Omental fat pad (tissue), 4 donors: ENCODE measurements at places on chromosomes 7 and 10.

DNA sequence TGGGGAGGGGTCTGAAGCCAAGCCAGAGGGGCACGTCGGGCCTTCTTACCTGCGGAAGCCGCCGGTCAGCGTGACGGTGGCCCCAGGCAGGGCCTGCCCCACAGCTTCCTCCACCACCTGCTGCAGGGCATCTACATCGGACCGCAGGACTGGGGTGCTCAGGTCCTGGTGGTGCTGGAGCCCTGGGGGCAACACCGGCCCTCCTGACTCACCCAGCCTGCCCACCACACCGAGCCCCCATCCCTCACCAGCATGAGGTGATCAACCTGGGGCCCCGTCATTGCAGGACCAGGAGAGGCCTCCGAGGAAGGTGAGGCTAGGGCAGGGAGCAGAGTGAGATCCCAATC, 8.0 kb downstream of the POLM start:
- no peak for DNase-seq

DNA sequence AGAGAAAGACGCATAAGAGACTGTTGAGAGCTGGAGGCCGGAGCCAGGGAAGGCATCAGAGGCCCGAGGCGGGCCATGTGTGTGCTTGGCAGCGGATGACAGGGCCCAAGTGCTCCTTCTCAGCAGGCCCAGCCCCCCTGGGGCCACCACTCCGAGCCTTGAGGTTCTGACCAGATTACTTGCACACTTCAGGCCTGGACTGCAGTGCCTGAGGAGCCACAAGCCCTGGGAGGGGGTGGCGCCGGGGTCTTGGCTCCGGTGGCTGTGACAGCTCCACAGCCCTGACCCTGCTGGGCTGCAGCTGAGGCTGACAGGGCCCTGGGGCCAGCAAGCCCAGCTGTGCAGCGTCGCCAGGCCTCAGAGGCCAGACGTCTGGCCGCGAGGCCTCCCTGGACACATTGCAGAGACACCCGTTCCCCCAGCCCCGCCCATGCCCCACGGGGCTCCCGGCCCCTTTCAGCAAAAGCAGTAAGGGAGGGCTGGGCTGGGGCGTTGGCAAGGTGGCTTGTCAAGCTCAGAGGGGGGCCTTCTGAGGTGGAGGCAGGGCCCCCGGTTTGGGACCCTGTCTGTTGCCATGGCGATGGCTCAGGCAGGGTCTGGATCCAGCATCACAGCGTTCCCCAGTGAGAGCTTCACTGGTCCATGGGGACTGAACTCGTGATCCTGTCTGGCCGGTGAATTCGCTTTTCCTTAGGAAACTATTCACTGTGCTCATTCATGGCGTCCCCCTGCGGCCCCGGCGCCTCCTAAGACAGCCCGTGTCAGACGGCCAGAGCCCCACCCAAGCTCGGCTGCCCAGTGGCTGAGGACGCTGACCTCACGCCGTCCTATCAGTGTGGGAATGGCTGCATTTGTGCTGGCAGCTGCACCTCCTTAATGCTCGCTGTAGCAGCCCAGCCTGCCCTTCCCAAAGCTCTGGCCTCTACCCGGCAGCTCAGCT, 5.7 kb downstream of the ELN start:
- no peak for DNase-seq

DNA sequence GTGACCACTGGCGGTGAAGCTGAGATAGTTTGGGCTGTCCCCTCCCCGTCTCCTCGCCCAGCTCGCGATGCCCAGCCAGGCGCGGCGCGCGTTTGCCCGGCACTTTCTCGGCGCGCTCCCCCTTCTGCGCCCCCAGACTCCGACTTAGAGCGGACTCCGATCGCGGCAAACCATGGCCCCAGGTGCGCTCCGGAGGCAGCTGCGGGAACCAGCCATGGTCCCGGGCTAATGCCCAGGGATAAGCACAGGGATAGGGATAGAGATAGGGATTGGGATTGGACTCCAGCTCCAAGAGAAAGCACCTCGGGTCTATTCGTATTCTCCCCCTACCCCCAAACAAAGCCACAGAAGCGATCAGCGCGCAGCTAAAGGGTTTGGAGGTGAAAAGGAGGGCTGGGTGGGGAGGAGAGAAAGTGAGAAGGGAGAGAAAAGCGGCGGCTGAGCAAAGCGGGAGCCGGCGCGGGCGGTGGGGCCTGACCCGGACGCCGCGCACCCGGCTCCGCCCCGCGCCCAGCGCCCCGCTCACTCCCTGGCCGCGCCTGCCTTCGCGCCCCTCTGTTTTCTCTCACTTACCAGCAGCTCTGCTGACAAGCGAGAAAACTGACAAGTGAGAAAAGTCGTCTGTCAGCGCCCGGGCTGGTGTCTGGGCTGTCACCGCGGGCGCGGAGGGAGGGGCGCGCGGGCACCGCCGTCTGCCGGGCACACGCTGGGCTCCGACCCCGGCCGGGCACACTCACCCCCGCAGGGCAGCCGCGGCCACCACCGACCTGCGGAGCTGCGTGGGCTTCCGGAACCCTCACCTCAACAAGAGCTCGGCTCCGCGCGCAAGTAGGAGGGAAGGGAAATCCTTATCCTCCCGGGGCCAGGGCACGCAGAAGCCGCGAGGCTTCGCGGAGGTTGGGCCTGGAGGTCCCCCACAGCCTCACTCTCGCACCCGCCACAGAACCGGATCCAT, at the start of gene PDE1C:
Gene PDE1C (minus strand): TSS at position 2 of the 955 bp plus-strand sequence.
- DNase-seq = no peak

DNA sequence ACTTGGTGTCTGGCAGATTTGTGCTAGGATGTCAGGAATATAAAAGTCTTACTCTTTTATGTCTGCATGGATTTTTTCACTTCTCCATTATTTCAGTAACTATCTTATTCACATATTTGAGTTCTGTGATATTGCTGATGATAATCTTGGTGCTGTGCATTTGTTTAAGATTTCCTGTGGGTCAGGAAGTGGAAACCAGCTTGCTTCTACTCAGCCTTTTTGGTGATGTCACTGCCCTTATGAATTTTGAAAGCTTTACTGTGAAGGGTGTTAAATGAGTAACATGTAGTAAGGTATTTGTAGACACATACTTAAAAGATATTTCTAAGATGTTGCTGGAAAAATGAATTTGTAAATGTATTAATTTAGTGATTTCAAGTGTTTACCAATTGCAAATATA, 69.5 kb upstream of the VOPP1 start:
- DNase-seq = no peak

- DNase-seq = no peak
These were observed 35.9 kb downstream of the CCDC3 start for GRCh38 chr10:12965571-12965970.

- DNase-seq = no peak
These were observed 5.6 kb downstream of the NUB1 start for GRCh38 chr7:151347200-151347599.

- no peak for DNase-seq
These were observed 154.1 kb downstream of the USP6NL start for GRCh38 chr10:11457336-11457735.

DNA sequence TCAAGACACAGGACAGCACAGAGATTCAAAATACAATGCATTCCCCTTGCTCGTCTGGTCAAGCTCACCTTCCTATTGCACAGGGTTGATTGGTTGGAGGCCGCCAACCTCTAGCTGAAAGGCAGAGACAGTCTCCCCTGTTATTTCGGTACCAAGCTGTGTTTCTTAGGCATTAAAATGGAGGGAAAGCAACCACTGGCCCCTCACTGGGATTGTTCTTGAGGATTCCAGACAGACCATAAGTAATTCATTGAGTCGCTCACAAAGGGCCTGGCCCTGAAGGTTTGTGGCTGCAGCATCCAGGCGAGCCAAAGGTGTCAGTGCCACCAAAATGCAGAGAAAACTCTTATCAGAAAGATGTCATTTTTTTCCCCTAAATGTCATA, 81.2 kb downstream of the PARP12 start:
- DNase-seq = no peak

DNA sequence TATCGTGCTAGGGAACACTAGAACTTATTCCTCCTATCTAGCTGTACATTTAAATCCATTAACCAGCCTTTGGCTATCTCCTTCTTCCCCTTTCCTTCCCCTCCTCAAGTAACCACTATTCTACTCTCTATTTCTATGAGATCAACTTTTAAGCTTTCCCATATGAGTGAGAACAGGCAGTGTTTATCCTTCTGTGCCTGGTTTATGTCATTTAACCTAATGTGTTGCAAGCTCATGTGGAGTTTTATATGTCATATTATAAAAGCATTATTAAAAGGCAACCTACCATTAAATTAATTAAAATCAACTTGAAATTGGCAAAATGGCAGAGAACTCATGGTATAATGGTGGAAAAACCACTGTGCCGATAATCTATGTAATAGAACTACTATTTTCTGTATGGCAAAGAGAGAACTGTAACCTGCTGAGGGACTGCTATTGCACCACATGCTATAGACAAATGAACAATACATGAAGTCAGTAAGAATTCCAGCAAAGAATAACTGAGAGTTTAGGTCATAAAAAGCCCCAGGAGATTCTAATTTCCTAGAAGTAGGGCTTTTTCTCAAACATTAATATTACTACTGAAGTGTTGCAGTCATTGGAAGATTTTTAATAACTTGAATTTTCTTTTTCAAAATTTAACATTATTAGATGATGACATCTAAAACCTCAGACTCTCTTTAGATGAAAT, 81.8 kb downstream of the LRRN3 start:
- no peak for DNase-seq

DNA sequence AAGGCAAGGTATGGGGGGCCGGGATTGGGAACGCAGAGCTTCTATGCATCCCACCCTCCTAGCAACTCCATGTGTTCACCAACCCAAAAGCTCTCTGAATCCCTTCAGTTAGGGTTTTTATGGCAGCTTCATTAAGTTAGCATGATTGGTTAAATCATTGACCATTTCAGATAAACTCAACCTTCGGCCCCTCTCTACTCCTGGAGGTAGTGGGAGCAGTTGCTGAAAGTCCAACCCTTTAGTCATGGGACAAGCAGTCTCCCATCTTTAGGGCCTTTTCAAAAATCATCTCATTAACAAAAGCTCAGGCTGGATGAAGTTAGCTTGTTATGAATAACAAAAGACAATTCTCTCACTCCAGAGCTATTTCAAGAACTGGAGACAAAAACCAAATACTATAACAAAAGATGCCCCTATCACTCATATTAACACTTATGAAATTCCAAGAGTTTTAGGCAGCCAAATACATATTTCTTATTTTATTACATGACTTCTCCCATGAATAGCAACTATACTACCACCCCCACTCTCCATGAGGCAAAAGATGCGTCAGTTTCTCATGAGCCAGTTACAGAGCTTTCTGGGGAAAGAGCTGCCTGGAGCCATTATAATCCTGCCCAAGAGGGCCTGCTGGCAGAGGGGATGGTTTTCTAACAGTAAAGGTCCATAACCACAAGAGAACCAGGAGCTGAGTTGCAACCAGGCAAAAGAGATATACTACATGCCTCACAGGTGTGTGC, 44.6 kb downstream of the SLC16A12 start:
- DNase-seq = no peak

DNA sequence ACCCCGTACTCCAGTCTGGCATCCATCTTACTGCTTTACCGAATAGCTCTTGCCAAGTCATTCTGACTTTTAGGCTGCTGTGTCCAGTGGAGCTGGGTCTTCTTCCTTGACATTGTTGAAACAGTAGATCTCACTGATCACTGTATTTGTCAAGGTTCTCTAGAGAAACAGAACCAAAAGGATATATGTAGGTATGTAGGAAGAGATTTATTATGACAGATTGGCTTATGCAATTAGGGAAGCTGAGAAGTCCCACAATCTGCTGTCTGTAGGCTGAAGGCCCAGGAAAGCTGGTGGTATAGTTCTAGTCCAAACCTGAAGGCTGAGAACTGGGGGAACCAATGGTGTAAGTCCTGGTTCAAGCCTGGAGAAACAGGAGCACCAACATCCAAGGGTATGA, 12.1 kb upstream of the PRRT4 start:
- DNase-seq = no peak

DNA sequence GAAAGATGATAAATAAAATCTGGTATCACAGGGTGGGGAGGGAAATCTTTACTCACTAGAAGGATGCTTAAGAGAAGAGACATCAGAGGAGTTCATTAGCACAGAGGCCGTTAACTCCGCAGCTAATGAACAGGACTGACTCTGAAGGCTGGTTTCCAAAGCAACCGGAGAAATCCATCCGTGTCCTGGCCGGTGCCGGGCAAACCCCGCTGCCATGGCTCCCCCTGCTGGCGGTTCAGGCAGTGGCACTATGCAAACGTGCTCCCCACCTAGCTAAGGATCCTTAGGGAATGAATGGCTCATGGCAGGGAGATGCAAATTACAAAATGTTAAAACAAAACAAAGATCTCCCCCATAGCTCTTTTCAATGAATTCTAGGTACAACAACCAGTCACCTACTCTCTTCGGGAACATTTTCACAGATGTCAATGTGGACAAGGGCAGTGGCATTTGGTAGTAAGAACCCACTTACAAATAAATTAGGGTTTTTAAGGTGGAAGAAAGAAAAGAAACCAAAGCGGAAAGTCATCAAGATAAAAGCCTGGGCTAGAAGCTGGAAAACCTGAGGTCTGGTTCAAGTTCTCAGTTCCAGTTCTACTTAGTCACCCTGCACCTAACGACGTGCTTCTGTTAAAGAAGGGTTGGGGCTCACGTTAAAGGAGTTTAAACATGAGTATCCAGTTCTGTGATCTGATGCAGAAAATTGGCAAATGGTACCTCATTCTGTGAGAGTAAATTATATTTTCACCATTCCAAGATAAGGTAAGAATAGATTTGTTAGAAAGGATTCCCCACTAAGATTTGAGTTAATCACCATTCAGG, 138.2 kb downstream of the SVIL start:
- peak; percentile 55 for DNase-seq

DNA sequence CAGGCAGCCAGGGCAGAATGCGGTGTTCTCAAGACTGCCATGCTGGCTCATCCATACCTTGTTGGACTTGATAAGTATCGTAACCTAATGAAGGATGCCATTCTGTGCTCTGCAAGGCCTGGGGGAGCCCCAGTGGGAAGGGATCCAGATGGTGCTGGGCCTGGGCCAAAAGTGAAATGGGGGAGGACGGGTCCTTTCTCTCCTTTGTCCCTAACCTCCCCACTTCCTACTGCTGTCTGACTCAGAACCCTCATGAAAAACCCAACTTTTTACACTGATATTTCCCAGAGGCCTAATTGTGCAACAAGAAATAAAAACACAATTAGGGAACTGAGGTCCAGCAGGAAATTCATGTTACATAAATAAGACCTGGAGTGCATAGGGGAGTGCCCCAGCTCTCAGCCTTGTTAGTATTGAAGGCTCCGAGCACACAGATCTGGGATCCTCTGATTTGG, 193.7 kb upstream of the SVIL start:
- no peak for DNase-seq

GRCh38 chr7:93475811-93476210, 98.7 kb downstream of the CALCR start:
- DNase-seq = no peak

DNA sequence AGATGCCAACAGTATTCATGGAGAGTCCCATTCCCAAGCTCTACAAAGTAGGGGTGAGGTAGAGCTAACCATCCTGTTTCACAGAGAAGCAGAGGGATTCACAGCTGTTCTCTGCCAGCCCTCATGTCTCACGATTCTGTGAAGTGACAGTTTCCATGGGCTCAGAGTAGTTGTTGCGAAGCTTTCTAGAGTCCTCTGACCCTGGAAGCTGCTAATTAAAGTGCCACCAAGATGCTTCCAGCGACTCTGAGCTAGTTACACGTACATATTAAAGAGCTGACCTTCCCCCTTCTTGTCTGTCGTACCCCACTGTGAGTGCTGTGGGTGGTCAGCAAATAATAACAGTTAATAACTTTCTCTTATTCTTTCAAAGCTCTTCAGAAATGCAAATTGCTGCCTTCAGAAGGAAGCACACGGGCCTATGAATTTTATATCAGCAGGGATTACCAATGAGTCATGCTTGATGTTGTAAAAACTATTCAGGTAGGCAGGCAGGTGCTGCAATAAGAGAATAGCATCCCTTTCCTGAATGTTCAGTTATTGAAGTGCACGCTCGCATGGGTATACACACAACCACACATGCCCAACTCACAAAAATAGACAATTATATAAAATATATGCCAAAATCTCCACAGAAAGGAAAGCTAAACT, 34.1 kb downstream of the DNAJB9 start:
- no peak for DNase-seq
